RPMI8226 (cell line): ENCODE measurements at places on chromosomes 4 and X.

- no peak for DNase-seq
Measured at GRCh38 chr4:24632011-24632410, 47.7 kb upstream of the DHX15 start.

DNA sequence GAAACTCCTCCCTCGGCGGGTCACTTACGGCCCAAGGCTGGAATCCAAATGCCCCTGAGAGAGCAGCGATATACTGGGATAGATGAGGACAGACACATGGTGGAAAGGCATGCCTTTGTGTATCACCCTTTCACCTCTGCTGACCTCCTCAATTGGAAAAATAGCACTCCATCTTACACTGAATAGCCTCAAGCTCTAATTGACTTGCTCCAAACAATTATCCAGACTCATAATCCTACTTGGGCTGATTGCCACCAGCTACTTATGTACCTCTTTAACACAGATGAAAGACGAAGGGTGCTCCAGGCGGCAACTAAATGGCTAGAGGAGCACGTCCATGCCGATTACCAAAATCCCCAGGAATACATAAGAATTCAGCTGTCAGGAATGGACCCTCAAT, 1142.2 kb downstream of the ARAP2 start:
- DNase-seq: no peak

DNA sequence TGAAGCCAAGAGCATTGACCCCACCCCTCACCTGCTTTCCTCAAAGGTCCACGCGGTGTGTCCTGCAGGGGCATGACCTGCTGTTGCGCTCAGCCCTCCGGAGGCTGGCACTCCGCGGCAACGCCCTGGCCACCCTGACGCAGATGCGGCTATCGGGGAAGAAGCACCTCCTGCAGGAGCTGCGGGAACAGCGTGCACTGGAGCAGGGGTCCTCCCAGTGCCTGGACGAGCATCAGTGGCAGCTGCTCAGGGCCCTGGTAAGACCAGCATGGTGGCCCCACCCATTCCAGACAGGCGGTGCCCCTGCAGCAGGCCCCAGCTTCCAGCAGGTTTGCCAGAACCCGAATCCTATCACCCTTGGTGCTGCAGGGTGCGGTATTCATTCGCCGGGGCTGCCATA, 86.0 kb downstream of the EVC start:
- DNase-seq: no peak

DNA sequence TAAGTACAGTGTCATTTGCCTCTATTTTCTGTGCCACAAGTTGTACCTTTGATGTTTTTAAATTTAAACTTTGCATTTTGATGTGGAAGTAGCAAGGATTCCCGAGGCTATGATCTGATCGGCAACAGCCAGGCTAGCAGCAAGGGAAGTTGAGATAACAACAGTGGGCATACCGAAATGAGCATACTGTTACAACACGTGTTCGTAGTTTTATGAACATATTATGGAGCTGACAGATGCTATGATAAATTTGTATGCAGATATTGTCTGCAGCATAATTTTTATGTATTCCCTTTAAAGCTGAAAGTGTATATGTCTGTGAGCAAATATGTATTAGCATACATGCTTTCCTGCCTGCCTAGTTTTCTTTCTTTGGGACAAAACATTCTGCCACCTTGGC, 306.1 kb downstream of the PCDH7 start:
- DNase-seq: no peak

DNA sequence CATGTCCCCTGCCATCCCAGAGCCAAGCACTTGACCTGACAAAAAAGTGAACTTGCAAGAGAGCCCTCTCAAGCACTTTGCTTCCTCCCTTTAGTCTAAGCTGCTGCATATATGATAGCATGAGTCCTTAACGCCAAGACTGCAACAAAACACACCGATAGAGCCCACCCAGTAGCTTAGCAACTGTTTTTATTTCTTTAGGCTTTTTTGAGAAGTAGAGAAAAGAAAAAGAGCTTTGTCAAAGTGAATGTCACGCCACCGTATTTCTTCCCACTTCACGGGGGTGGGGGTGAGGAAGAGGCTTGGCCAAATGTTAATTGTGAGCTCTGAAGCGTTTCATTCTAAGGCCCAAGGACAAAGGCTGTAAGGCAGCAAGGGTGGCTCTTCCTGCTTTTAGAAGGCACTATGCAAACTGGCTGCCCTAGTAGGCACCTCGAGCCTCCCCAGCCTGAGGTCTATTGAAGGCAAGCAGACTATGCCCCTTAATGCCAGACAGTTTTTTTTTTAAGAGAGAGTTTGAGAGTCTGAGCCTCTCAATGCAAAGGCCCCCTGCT, 138.6 kb downstream of the HS6ST2 start:
- DNase-seq: no peak

DNA sequence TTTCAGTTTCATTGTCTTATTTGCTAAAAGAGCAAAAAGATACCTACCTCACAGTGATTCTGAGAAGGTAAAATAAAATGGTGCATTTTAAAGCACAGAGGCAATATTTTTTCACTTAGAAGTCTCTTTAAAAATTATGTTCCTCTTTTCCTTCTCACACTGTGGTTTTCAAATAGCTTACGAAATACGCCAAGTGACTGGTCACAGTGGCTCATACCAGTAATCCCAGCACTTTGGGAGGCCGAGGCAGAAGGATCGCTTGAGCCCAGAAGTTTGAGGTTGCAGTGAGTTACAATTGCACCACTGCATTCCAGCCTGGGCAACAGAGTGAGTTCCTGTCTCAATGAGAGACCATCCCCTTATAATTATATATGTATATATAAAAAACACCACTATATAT, 372.6 kb downstream of the FBXO8 start:
- no peak for DNase-seq
